ENCODE measurements at places on chromosomes 13 and 19. TPM values are rescaled to one million over a fixed set of nuclear protein-coding genes. Genes with fewer than 3 reads are reported as not detected.

ZNF90 gene
- 7.1 TPM for total RNA-seq

ZNF229 gene
- total RNA-seq = not detected

IL17D gene
- total RNA-seq = 2.2 TPM

CXCL17 gene
- total RNA-seq = 1.3 TPM

ZNF208 gene
- total RNA-seq = not detected

FCGBP gene
- 0.26 TPM for total RNA-seq

All from Caco-2 (cell line).